ENCODE measurements at places on chromosomes 4 and X.

DNA sequence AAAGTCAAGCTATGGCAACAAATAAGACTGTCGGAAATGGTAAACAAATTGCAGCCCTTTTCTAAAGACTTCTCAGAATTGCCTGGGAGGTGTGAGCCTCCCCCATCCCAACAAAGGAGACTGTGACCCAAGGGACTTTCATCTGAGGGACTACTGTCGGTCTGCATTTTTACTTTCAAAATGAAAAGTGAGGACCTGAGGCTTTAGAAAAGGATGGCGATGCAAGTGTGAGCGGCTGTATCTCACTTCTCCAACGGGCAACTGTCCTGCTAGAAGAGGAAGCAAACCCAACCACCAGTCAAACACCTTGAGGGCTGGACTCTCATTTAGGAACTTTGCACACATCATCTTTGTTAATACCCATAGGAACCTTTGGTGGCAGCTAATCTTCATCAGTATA lies 62.6 kb upstream of the CLNK start:
- no peak for DNase-seq

GRCh38 chrX:41002026-41002425 lies 83.2 kb upstream of the USP9X start:
- no peak for DNase-seq

DNA sequence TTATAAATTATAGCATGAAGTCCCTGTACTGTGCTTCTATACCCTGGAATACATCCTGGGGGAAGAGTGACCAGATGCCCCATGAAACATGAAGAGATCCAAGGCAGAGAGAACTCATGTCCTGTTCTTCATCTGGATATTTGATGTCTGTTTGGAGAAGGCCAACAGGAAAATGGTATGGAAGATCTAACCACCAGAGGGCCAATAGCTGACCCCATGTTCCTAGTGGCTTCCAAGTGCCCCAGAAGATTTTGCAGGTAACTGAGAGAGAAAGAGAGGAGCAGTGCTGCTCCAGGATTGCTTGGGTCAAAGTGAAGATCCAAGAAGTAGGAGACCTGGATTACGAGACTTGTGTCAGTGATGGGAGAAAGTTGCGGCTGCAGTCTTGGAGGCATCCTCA lies 90.2 kb upstream of the TSPAN5 start:
- no peak for DNase-seq

DNA sequence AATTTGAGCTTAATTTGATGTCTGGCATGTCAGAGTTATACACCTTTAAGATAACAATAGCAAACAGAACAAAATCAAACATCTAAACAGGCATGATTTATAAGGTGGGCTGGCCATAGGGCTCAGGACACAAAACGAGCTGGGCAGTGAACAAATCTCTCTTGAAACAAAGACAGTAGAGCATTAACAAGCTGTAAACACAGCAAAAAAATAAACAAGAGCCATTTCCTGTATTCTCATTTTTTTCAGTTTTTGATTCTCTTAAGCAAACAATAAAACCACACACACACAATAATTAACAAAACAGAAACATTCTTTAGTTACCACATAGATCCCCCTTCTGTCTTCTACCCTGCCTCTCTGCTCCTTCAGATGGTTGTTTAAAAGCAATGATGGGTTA lies 68.3 kb upstream of the TMEM150C start:
- DNase-seq, result no peak

DNA sequence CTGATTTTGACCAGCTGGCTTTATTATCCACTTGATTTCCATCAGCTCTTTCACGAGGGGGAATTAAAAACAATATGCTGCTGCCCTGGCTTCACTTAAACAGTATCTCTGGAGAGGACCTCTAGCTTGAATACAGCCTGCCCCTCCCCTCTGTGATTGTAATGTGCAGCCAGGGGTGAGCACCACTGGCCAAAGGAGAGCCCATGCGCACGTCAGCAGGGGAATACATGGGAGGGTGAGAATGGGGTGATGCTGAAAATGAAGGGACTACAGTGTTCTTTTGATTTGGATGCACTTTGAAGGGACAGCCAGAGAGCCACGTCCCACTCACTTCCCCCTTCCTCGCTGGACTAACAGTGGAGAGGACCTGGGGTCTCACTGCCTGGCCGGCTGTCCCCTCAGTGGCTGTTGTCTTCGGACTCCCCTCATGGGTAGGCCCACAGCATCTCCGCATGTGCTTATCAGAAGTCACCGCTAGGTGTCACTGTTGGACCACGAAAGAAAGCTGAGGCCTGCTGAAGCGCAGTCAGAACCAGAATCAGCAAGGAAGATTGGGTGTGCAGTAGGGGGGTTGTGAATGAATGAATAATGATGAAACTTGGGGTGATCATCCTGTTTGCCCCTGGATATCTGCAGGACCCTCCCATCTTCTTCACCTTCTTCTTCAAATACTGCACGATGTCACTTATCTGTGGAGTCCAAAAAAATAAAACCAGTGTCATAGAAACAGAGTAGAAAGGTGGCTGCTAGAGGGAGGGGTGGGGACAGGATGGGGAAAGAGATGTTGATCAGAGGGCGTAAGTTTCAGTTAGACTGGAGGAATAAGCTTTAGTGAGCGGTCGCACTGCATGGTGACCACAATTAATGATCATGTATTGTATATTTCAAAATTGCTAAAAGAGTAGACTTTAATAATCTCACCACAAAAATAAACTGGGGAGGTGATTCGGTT lies 32.8 kb downstream of the CLCN4 start:
- DNase-seq, result peak; percentile 75

DNA sequence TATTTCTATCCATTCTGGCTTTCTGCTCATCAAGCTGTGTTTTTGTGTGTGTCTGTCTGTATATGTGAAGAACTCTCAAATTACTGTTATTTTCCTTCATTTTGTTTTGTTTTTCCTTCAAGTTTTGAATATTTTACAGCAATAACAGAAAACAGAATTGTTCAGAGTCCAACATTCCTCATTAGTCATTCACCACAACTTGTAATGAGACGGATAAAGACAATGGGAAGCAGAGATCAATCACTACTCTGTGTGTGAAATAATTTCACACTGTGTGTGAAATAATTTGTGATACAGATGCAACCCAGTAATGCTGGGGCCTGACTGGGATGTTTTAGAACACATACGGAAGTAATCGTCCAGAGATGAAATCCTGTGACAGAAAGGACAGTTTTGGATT lies 55.2 kb downstream of the HPGD start:
- DNase-seq, result no peak

Measured in AG08395 (cell line).